ENCODE measurements at places on chromosomes 7 and 10.

DNA sequence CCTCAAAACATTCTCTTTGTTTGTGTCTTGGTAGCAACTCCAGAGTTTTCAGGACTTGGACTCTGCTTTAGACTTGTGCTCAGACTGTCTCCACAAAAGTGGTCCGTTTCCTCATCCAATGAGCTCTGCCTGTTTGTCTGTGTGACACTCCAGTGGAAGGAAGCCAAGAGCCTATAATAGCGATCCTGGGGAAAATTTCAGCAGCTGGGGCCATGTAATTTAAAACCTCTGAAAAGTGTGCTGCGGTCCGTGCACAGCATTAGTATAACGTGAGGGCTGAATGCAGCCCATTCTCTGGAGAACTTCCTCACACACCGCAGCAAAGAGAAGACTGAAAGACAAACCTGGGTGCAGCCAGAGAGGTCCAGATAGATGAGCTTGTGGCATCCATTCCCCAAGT is at the start of gene LRRC17:
Gene LRRC17, plus strand, starts transcription at position 259 of the 400 bp plus-strand sequence. CDS start 20,914 bp downstream, outside the sequence.
- H3K4me1 ChIP-seq = no peaks in the 10 kb centered on the region
- no peak within 1 kb of the TSS for H3K4me3 ChIP-seq
- no peaks in the 10 kb centered on the region for H3K27me3 ChIP-seq
- no peak within 1 kb of the TSS for H3K27ac ChIP-seq
- peaks cover 15% of the 10 kb centered on the region for H3K36me3 ChIP-seq
- no peak for DNase-seq

DNA sequence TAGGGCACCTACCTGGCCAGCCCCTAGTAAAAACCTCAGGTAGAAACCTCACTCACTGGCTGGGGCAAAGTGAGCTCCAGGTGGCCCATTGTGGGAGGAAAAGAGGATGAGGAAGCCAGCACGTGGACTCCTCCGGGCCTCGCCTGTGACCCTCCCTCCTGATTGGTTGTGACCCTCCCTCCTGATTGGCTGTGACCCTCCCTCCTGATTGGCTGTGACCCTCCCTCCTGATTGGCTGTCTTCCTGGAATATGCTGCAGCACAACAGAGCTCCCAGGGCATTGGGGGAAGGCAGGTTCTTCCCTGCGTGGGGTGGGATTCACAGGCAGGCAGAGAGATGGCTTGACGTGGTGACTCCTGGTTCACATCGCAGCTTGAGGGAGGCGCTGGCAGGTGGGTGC is 343.0 kb downstream of the GLRX3 start:
- H3K4me3 ChIP-seq = no peak overlapping the region
- H3K27me3 ChIP-seq = no peaks in the 10 kb centered on the region
- H3K27ac ChIP-seq = no peak overlapping the region
- DNase-seq = no peak
- no peaks in the 10 kb centered on the region for H3K4me1 ChIP-seq

DNA sequence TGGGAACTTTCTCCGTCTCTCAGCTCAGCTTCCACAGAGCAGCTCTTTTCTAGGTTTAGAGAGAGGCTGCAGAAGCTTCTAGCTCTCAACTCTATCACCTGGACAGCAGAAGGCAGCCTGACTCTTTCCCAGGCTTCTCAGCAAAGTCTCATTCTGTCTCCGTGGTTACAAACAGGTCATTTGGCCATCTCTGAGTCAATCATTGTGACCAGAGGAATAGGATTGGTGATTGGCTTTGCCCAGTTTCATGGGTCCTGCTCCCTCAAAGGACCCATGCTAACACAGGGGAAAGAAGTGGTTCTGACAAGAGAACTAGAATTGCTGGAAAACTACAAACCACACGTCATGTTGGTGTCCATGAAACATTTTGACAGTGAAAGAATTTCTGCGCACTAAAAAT is 43.6 kb downstream of the PRR15 start:
- H3K27ac ChIP-seq = no peak overlapping the region
- no peak overlapping the region for H3K4me3 ChIP-seq
- peaks cover 12% of the 10 kb centered on the region for H3K27me3 ChIP-seq
- H3K36me3 ChIP-seq = no peaks in the 10 kb centered on the region
- no peaks in the 10 kb centered on the region for H3K4me1 ChIP-seq

DNA sequence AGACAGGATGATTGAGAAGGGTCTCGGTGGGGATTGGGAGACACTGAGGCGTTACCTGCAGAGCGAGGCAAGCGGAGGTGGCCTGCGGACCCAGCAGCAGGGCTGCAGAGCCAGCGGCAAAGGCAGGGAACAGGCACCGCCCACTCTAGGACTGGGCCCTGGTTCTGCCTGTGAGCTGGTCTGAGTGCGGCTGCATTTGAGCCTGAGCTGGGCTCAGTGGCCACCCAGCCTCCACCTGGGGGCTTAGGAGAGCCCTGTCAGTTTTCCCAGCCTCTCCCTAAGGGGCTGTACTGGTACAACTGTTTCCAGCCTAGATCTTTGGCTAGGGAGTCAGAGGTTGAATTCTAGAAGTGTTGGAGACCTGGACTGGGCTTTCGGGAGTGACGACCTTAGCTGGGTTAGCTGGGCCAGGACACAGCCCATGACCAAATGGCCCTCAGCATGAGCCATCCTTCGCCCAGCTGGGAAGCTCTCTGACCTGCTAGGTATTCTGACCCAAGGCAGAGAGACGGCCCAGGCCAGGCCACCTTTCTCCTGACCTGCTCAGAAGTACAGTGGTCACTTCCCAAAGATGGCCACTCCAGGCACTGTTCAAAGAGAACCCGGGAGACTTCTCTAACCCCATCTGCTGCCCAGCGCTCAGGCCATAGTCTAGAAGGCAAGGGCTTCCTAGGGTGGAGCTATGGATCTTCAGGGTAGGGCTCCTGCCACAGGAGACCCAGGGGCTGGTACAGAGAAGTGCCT is 64.9 kb downstream of the PAX2 start:
- H3K4me3 ChIP-seq = no peak overlapping the region
- H3K36me3 ChIP-seq = no peaks in the 10 kb centered on the region
- peaks cover 2% of the 10 kb centered on the region for H3K4me1 ChIP-seq
- H3K27ac ChIP-seq = no peak overlapping the region
- H3K27me3 ChIP-seq = peaks cover 86% of the 10 kb centered on the region
- DNase-seq = no peak
